ENCODE measurements at places on chromosomes 12 and 14. TPM values are rescaled to one million over a fixed set of nuclear protein-coding genes. Genes with fewer than 3 reads are reported as not detected.
A peak's percentile ranks its signal among the peaks of the same experiment; 100 is the strongest.

GRCh38 chr14:96067985-96068930, 29.1 kb downstream of the C14orf132 start:
- no peak for DNase-seq

- DNase-seq = peak; percentile 69
Measured at GRCh38 chr12:12714276-12715021, 2.7 kb upstream of the CDKN1B start.

DNA sequence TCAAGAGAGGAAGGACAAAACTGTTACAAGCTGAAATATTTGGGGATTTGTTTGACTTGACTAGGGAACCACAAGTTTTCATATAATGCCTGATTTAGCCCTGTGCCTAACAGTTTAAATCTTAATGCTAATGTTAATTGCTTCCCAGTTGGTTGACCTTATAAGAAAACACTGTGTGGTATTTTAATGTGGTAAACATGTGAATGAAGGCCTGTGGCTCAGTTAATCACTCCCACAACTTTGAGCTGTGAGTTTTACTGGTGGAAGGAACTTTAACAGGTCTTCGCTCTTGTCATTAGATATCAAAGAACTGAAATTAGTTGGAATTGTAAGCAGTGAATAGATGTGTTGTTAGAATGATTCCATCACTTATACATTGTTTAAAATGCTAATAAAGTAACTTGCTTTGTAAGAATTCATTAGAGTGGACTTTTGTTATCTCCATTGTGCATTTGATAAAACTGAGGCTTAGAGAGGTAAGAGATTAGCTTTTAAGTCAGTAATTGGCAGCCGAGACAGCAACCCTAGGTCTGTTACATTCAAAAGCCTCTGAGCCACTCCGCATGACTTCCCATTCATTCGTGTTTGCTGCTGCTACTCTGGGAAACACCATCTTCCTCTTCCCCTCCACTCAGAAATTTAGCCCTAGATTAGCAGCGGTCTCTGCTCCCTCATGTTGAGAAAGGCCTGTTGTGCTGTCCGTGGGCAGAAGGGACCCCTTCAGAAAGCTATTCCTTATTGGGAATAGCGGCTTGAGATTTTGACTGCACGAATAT, 1.0 kb upstream of the TBK1 start:
- DNase-seq = no peak

- no peak for DNase-seq
Measured at GRCh38 chr14:92122761-92123160, 992 bp downstream of the CPSF2 start.

ACRBP gene
- total RNA-seq = 2.6 TPM

TAS2R13 gene
- total RNA-seq = 1.1 TPM

BICDL1 gene
- total RNA-seq = 51.2 TPM
